T follicular helper cell (primary cell): ENCODE measurements at places on chromosomes 12 and 14.

DNA sequence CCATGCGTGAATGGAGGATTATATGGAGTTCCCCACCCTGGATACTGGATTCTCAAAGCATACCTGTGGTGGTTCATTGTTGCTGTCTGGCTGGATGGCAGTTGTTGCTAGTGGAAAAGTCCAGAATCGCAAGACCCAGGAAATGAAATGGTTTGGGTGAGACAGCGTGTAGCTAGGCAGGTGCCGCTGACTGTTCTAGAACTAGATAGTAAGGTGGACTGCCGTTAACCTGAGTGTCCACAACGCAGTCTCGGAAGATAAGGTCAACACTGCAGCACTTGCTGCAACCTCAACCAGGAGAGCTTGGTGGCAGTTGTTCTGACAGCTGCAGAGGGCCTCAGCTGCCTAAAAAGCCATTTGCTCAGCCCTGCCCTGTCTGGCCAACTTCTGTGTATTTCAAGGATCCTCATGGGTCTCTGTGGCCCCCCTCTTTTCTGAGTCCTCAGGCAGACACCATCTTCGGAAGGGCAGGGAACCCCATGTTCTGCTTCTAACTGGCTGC is 15.5 kb upstream of the IRF2BPL start:
- no peak for DNase-seq

- no peak for DNase-seq
Measured at GRCh38 chr12:111436811-111437210, 31.1 kb downstream of the SH2B3 start.

DNA sequence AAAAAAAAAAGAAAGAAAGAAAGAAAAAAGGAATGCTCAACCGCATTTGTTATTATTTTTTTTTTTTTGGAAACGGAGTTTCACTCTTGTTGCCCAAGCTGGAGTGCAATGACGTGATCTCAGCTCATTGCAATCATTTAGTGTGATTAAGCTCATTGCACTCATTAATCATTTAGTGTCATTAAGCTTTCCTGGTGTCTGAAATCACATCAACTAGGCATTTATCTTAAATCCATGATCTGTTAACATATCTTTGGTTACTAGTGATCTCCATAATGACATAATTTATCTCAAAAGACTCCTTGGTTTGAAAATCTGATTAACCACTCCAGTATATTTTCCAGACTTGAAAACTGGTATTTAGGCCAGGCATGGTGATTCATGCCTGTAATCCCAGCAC is 26.3 kb downstream of the ETFBKMT start:
- no peak for DNase-seq

DNA sequence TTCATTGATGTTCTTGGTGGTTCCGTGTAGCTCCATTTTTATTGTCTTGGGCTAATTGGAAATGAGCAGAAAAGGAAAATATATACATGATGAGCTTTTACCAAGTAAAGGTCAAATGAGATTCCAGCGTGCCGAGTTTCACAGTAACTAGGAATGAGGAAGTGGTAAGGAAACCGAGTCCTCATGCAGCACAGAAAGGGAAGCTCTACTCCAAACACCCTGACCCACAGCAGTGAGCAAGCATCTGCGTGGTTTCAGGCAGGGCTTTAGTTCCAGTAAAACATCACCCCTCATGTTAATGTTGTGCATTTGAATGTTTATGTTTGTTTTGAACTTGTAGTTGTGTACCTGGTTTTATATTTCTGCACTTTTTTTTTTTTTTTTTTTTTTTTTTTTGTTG is 208.0 kb downstream of the SLC41A2 start:
- no peak for DNase-seq

DNA sequence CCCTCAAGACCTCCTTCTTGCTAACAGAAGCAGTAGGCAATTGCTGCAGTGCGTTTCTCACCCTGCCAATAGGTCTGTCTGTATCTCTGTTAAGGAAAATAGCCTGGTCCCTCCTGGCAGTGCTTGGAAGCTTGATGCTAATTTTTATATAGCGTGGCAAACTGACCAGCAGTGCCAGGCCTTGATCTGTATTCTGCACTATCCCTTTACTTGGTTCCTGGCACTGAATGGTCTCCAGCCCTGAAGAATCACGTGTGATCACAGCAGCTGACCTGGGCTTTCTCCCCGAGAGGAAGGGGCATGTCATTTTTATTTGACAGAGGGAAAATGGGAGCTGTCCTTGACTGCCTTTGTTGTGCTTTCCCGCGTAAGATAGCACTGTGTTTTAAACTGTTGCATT is 48.7 kb upstream of the TRAF3 start:
- DNase-seq: no peak

DNA sequence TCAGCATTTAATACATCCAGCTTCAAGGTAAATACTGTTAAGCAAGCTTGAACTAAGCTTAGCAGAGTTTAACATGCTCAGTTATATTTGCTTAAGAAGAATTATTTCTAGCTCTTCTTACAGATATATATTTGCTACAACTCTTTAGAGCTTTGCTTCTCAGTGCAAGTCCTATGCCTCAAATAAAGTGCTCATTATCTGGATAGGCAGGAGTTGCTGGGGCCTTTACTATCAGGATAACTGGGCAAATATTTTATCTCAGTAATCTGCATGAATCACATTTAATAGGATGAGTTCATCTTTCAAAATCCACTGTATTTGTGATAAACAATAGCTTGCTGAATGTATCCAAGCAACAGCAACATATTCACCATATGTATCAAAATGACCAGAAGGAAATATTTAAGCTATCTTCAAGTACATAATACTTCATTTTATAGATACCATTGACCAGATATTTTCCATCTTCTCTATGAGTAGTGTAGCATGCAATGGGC is 187.6 kb downstream of the NOVA1 start:
- DNase-seq: no peak

- DNase-seq: no peak
Measured at GRCh38 chr12:65004270-65004669, 116.8 kb downstream of the WIF1 start.

DNA sequence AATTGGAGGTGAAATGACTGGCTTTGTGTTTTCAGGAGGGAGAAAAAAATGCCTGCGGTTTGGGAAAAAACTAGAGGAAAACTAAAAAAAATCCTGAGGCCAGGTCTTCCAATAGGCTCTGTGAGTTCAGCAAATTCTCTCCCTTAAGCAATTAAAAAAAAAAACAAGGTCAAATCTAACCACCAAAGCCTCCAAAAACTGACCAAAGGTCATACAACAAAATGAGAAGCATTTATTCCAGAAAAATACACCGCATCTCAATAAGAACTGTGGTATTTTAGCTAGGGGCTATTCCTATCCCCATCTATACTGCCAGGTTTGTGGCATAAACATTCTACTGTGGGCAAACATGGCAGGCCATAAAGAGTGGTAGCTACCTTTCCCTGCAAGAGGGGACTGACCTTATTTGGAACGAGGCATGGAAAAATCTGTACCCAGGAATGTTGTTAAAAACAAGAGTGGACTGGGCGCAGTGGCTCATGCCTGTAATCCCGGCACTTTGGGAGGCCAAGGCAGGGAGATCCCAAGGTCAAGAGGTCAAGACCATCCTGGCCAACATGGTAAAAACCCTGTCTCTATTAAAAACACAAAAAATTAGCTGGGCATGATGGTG is 60.0 kb downstream of the LRP6 start:
- no peak for DNase-seq
